ENCODE measurements at places on chromosomes 12 and 14. TPM values are rescaled to one million over a fixed set of nuclear protein-coding genes. Genes with fewer than 3 reads are reported as not detected.

Gene KLRG1
- 3.1 TPM for polyA plus RNA-seq

Gene ACOT6
- polyA plus RNA-seq: not detected

Gene TSPAN8
- polyA plus RNA-seq: 2.5 TPM

Gene PTPRR
- polyA plus RNA-seq: 1.7 TPM

Gene GLT8D2
- polyA plus RNA-seq: 77.0 TPM

Gene EIF2S3B
- polyA plus RNA-seq: 1.2 TPM

Gene CLEC2D
- 11.5 TPM for polyA plus RNA-seq

Gene PSMA3
- polyA plus RNA-seq: 101 TPM

Gene B4GALNT1
- polyA plus RNA-seq: 1.6 TPM

Gene LMNTD1
- polyA plus RNA-seq: not detected

Gene GOLGA3
- 37.1 TPM for polyA plus RNA-seq

Gene KLC1
- polyA plus RNA-seq: 76.6 TPM

Gene ARHGEF40
- 64.4 TPM for polyA plus RNA-seq

Gene TSPAN9
- 104 TPM for polyA plus RNA-seq

Gene ZNF891
- 1.8 TPM for polyA plus RNA-seq

Gene ANKRD33
- polyA plus RNA-seq: 0.18 TPM

Gene CD4
- 8.8 TPM for polyA plus RNA-seq

Gene DLGAP5
- polyA plus RNA-seq: 16.0 TPM

Gene NOVA1
- polyA plus RNA-seq: 12.6 TPM

Gene CKAP4
- polyA plus RNA-seq: 82.8 TPM

Gene PTCSC3
- polyA plus RNA-seq: not detected

Gene DLK1
- polyA plus RNA-seq: 2,385 TPM

Gene CDH24
- polyA plus RNA-seq: 3.0 TPM

Gene SLCO1C1
- 0.90 TPM for polyA plus RNA-seq

Gene TUNAR
- polyA plus RNA-seq: not detected

Gene MMP17
- 8.1 TPM for polyA plus RNA-seq

Gene TOMM20L
- polyA plus RNA-seq: 0.46 TPM

Gene FOXA1
- polyA plus RNA-seq: 0.07 TPM

Gene FOXM1
- 17.3 TPM for polyA plus RNA-seq

Gene SOX5
- 2.5 TPM for polyA plus RNA-seq

Gene SPATS2
- 23.0 TPM for polyA plus RNA-seq

Gene CD69
- 0.60 TPM for polyA plus RNA-seq

Gene GPR68
- polyA plus RNA-seq: 0.74 TPM

Gene MSRB3
- 43.8 TPM for polyA plus RNA-seq

Gene CIT
- 7.5 TPM for polyA plus RNA-seq

Gene SLC10A1
- not detected for polyA plus RNA-seq

Gene TMEM253
- 0.58 TPM for polyA plus RNA-seq

Gene KRT82
- polyA plus RNA-seq: not detected

Gene TPH2
- polyA plus RNA-seq: not detected

Gene CCDC92
- polyA plus RNA-seq: 28.5 TPM

Gene NFYB
- 46.1 TPM for polyA plus RNA-seq

Gene KRT85
- polyA plus RNA-seq: 1.7 TPM

Gene COL2A1
- 5.5 TPM for polyA plus RNA-seq

Gene CCDC197
- polyA plus RNA-seq: not detected

Gene RHEBL1
- polyA plus RNA-seq: 1.0 TPM

Gene PLXNC1
- 23.7 TPM for polyA plus RNA-seq

Gene RASSF8
- 33.3 TPM for polyA plus RNA-seq

Gene STAC3
- polyA plus RNA-seq: 381 TPM

Gene SDR9C7
- polyA plus RNA-seq: 0.77 TPM

Gene LRTM2
- 0.20 TPM for polyA plus RNA-seq

Gene SLC16A7
- 4.2 TPM for polyA plus RNA-seq

Gene OR10AD1
- 0.18 TPM for polyA plus RNA-seq

Gene CLEC1A
- polyA plus RNA-seq: 2.1 TPM

Gene LBHD2
- not detected for polyA plus RNA-seq

Data from muscle of back (tissue), 13 donors.